Stimulated activated CD4-positive, alpha-beta T cell treated with anti-CD3 and anti-CD28 coated beads, Interleukin-2, amount 100 ng/mL, for 4 hours (primary cell): ENCODE measurements at places on chromosomes 3 and 15.

- DNase-seq = peak; percentile 9
Observed at GRCh38 chr3:129282727-129283327, 4.2 kb downstream of the HMCES start.

DNA sequence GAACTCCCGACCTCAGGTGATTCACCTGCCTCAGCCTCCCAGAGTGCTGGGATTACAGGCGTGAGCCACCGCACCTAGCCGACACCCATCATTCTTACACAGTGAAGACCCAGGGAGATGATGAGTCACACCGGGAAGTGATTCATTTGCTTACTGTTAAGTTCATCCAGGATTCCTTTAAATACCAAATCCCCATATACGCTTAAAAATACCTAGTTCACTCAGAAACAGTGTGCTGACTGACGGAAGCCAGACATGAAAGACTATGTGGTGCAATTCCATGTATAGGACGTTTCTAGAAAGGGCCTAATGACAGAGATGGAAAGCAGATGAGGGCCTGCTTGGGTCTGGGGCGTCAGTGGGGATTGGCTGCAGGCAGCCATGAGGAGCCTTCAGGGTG lies 75.2 kb downstream of the APBA2 start:
- DNase-seq = no peak

GRCh38 chr3:14891135-14892132 lies 55.9 kb upstream of the NR2C2 start:
- DNase-seq = no peak

GRCh38 chr15:90035095-90035839 lies 34.1 kb downstream of the ZNF710 start:
- no peak for DNase-seq

- DNase-seq = no peak
Observed at GRCh38 chr3:37150621-37151020, 23.8 kb downstream of the LRRFIP2 start.

DNA sequence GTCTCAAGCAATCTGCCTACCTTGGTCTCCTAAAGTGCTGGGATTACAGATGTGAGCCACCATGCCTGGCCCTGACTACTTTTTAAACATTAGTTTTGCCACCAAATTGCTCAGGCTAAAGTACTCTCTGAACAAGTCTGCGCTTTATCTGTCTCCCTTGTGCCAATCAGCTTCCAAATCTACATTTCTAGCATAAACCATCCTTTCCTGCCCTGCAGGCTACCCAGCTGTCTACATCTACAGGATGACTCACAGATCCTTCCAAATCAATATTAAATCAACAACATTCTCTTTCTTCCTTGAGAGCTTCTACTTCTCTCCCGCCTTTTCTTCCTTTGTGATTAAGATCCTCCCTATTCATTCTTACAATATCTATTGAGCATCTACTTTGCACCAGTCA lies 16.0 kb upstream of the ATOSA start:
- no peak for DNase-seq
